Activated effector memory CD4-positive, alpha-beta T cell treated with anti-CD3 and anti-CD28 coated beads, Interleukin-2, amount 50 U/mL, for 16 hours (primary cell): ENCODE measurements at places on chromosomes 2 and 18.

DNA sequence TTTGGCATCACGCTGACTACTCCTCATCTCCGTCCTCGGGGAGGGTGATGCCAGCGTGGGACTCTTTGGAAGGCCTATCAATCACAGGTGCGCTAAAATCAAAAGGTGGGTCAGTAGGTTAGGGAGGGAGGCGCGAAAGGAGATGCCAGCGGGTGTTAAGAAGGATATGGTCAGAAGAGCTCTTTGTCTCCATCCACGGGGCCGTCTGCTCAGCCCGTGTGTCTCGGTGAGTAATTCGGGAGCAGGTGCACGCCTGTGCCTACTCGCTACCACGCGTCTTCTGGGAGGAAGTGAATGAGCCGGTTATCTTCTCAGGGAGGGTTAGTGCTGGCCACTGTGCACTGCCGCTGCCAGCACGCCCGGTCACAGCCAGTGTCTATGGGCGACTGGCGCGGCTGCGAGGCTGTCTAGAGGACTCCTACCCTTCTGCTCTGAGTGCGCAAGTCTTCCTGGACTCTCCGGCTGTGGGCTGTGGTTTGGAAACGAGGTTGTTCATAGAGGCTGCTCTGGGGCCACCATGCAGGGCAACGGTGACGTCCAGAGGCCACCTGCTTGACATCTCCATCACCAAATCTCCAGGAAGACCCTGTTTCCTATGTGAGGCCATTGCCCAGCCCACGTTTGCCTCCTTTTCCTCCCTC, 153.4 kb downstream of the MBP start:
- DNase-seq: no peak

DNA sequence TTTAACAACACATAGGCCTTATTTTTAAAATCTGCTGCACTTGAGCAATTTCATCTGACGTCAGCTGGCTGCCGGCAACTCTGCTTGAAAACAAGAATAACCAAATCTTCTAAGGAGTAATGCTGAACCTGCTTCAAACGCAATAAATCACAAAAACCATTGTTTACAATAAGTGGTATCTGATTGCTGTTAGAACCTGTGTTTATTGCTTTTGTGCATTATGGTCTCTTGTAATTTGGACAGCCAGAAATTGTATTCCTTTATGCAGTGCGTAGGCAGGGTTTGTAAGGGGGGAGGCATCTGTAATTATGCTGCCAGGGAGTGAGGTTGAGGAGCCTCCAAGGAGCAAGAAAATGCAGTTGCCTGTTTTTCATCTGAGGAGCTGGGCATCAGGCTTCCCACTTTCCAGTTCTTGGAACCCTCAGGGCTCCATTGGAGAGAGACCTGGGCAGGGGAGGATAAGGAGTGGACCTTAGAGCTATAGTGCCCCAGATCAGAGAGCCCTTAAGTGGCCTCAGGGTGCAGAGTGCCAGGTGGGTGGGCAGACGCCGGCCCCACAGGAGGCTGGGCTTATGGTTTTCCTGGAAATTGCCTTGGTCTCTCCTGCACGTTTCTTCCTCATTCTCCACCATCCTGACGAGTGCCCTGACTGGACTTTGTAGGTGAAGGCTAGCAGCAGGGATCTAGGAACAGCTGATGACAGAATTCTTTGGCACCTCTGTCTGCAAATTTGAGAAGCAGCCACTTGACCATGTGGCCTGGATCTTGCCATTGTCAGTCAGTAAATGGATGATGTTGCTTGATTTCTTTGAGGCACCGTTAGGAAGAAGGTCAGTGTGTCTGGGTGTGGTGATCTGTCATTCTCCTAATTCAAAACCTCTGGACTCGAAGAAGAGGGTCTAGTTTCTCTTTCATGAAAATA, 129.2 kb downstream of the KLHL29 start:
- DNase-seq: no peak

- DNase-seq: no peak
Measured at GRCh38 chr18:28723506-28723905, 546.6 kb upstream of the CDH2 start.

GRCh38 chr2:29518010-29518409, 402.8 kb downstream of the CLIP4 start:
- DNase-seq: no peak

DNA sequence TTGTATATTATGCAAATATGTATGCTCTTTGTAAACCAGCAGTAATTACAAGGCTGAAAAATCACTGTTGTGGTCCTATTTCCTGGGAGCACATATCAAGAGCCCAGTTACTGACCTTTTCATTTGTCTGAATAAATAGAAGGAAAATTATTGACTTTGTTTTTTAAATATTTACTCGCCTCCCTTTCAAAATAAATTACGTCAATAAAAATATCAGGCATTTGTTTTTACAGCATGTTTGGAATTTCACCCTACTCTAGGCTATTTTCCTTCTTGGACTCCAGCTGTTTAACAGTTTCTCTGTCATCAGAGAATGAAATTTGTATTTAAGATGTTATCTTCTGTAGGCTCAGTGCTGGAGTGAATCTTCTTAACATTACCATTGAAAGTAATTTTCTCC, 59.9 kb upstream of the LRATD1 start:
- no peak for DNase-seq
